ENCODE measurements at places on chromosomes 12 and 14.

DNA sequence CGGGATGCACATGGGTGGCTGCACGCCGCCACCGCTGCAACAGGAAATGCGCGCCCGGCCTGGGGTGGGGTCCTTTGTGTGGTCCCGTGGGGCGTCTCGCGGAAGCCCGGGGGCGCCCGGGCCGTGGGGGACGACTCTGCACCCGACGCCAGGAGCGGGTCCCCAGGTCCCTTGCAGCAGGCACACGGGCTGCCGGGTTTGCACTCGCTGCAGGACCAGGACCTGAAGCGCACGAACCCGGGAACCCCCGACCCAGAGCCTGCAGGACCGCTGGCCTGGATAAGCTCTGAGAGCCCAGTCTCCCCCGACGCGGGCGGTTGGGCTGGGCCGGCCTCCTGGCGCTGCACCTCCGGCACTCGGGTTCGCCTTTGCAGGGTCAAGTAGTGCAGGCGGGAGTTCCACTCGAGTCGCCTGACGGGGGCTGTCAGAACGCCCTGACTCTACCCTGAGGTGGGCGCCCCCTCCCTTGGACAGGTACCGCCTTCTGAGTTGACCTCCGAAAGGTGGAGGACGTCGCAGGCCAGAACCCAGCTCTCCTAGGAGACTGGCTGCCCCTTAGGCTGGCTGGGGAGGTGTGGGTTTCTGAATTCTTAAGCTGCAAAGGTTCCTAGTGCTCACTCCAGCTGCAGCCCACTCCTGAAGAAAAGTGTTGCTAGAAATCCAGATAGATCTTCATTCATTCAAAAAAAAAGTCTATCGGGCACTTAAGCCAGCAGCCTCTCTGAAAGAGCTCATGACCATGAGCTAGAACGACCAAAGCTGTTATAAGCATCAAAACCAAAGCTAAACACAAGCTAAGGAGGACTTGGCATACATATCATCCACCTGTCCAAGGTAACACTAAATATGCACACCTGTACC is 68.0 kb downstream of the RNF34 start:
- peak; percentile 41 for DNase-seq

GRCh38 chr12:108572166-108572790 is 9.9 kb downstream of the ISCU start:
- no peak for DNase-seq

DNA sequence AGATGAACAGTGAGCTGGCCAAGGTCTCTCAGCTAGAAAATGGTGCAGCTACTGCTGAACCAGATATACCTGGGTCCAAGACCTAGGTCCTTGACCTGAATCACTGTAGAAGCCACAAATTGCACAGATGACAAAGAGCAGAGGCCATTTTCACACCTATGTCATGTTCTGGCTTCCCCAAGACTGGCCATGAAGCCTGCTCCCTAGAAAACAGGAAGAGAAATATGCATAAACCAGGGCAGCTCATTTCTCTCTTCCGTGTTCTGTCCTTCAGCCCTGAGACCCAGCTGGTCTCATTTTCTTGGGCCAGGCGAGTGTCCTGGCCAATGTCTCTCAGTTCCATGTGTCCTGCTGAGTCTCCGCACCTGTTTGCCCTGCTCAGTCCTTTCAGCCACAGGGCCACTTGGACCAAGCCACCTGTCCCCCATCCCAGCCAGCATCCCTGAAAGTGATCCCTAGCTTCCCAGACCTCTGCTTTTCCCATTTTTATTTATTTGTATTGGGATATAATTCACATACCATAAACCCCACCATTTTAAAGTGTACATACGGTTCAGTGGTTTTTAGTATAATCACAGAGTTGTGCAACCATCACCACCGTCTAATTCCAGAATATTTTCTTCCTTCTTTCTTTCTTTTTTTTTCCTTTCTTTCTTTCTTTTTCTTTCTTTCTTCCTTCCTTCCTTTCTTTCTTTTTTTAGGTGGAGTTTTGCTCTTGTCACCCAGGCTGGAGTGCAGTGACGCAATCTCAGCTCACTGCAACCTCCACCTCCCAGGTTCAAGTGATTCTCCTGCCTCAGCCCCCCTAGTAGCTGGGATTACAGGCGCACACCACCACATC is 27.0 kb downstream of the P2RX7 start:
- DNase-seq = no peak

DNA sequence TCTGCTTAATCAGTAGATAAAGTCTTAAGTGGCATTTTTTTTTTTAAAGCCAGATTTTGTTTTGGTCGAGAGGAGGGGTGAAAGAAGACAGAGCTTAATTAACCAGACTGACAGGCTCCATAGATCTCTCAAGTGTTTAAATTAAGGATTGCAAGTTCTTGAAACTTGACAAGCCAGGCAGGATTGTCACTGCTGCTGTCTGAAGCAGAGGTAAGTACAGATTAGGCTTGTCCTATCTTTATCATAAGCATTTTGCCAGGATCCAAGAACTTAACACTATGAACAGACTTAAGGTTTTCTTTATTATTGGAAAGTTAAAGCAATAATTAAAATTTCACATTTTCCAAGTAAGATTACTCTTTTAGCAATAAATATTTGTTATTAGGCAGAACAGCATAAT is 179.6 kb upstream of the LMO3 start:
- no peak for DNase-seq

DNA sequence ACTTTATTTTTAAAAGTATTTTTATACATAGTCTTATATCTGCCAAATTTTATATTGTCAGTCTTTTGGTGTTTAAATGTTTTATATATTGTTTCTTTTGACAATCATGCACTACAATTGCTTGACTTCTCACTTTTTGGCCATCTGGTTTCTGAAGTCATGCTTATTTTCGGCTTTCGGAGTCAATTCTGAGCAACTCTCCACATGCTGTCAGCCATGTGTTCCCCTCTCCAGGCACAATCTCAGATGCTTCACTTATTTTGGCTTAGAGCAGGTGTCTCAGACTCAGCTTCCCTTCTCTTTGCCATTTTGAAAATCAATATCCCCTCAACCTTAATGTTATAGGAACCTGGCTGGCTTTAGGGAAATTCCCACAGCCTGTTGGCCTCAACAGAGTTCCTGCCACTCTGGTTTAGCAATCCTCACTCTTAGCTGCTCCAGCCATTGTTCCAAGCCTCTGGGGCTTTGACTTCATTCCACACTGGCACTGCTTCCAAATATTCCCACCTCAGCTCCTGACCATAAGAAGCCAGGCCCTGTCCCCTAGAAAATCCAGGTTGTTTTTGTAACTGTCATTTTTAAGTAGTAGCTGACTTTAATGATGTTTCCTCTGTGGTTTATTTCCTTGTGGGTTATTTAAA is 125.5 kb upstream of the FAR2 start:
- no peak for DNase-seq

DNA sequence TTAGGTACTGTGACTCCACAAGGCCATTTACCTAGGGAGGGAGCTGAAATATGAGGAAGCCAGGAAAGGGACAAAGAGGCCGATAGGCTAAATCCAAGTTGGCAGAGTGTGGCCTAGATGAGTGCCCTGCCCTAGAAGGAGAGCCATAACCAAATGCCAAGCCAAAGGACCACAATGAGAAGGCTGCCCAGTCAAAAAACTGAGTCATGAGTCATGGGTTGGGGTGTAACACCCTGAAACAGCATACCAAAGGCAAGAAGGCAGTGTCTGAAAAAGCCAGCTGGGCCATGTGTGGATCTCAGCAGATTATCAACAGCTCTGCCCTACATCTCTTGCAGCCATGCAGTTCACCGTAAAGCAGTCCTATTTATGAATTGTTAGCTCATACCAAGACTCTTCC is 171.7 kb downstream of the PHLDA1 start:
- no peak for DNase-seq

GRCh38 chr14:36052063-36052462 is 124.5 kb downstream of the PTCSC3 start:
- no peak for DNase-seq

DNA sequence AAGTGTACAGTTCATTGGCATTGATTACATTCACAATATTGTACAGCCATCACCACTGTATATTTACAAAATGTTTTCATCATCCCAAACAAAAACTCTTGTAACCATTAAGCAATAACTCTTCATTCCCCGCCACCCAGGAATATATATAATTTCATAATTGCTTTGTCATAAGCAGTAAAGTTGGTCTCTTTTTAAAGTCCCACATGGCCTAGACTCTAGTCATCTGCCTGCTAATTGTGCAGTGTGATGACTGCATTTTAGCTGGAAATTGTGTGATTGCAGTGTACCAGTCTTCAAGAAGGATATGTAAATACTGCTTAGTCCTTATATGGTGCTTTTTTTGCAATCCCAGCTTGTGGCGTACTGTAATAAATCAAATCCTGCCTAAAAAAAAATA is 75.1 kb upstream of the ATP2A2 start:
- DNase-seq = no peak

GRCh38 chr14:74522740-74523139 is 29.2 kb downstream of the ISCA2 start:
- DNase-seq = no peak

- DNase-seq = no peak
Measured at GRCh38 chr14:55128386-55129085, 516 bp upstream of the LGALS3 start.

DNA sequence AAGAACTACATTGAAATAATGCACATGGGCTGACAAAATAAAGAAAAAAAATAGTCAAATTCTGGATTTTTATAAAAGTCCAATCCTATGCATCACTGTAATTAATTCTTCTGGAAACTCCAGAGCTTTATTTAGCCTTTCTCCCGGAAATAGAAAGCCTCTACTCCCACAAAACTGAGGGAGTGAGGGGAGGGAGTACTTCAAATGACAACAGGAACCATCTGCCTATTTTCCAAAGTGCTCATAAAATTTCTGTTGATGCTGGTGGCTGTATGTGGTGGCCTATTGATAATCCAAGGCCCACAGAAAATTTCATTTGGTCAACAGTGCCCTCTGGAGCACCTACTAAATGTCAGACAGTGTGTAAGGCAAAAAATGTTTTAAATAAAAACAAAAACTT is 64.6 kb downstream of the KIF21A start:
- DNase-seq = no peak

Measured in activated naive CD8-positive, alpha-beta T cell treated with anti-CD3 and anti-CD28 coated beads, Interleukin-2, amount 50 U/mL, for 24 hours (primary cell).